AG09309 (cell line): ENCODE measurements at places on chromosomes 6 and 20.

- DNase-seq: no peak
These were observed 354.5 kb downstream of the CBLN4 start for GRCh38 chr20:55650657-55651360.

- DNase-seq: no peak
These were observed 150.8 kb upstream of the RIPOR2 start for GRCh38 chr6:25086500-25087091.

GRCh38 chr6:63567966-63568365, 4.3 kb upstream of the LOC128125822 start:
- no peak for DNase-seq

DNA sequence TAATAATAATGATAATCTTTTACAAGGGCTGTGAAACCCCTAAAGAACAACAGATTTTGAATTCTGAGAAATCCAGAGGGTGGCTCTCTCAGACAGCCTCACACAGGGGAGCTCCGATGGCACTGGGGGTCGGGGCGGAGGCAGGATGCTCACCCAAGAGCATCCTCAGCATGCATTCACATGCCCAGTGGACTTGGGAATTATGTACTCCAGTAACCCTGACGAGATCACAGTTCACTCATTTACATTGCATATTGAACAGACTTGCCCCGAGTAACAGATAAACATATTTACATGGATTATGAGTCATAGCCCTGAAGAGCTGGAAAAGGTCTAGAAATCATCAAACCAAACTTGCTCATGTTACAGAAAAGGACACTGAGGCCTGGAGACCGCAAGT, 482.7 kb upstream of the JARID2 start:
- DNase-seq: peak; percentile 18

DNA sequence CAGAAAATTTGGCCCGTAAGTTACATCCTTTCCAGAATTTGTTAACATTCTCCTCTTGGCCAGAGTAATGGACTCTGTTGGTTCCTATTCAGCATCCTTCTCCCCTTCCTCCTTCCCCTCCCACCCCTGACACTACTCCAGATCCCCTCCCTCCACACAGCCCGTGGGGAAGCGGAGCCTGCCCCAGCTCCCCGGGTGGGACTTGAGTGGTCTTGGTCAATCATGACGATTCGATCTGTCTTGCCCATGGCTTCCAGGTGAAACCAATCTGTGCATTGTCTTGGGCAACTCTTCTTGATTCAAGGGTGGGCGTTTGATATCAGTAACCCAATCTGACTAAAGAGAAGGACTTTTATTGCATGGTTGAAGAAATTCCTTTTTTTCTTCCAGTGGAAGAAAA, 143.9 kb downstream of the ANKRD60 start:
- DNase-seq: no peak

GRCh38 chr6:3294396-3294795, 35.6 kb downstream of the PSMG4 start:
- no peak for DNase-seq

GRCh38 chr20:51667002-51667408, 101.2 kb downstream of the ATP9A start:
- no peak for DNase-seq

DNA sequence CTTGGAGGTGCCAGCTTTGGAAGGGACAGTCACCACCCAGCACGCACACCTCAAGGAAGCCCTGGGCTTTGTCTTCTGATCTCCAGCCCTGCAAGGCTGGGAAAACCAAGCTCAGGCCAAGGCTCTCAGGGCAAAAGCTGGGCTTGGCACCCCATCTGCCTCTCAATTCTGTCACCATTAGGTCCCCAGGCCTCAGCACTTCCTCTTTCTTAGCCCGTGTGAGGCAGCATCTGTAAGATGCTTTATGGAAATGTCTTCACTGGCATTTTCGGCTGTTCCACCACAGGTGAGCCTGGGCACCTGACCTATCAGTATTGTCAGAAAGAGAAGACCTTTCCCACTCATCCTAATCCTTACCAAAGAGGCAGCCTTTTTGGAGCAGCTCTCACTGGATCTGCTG, 24.6 kb downstream of the GMEB2 start:
- DNase-seq: no peak

DNA sequence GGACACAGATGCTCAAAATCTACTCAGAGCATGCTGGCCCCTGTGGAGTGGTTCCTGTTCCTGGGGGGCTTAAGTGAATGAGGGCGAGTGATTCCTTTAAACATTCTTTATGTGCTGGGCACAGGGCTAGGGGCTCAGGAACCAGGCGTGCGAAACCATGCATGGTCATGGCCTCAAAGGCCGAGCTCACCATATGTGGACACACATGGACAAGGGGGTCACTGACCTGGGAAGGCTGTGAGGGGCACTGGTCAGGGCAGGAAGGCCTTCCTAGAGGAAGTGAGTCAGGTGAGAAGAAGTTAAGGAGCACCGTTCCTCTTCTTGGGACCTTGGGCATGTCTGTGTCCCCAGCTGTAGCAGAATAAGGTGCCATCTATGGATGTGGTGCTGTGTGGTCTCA, 74.6 kb upstream of the BHLHE23 start:
- no peak for DNase-seq

DNA sequence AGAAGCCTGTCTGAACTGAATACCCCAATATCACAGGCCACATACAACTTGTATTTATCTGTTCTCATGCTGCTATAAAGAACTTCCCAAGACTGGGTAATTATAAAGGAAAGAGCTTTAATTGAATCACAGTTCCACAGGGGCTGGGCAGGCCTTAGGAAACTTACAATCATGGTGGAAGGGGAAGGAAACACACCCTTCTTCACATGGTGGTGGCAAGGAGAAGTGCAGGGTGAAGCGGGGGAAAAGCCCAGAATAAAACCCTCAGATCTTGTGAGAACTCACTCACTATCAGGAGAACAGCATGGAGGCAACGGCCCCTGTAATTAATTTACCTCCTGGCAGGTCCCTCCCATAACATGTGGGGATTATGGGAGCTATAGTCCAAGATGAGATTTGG, 50.3 kb upstream of the FNDC1 start:
- no peak for DNase-seq

DNA sequence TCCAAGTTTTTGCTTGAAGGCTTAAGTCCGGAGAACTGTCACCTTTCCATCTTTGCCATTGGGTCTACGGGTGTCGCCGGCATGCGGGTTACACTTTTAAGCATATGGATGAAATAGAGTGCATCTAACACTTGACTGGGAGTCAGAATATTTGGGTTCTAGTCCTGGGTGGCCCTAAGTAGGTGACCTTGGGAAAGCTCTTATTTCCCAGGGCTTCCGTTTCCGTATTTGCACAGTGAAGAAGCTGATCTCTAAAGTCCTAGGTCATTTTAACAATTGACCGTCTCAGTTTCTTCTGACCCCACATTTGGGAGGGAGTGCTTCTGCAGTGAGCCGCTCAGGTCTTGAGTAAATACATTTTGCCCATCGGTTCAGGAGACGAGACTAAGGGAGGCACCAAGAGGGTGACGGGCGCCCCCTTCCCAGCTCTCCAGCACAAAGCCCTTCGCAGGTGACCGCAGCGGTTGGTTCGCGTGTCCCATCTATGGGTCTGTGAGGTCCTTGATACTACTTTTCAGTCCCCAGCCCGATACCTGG, 651 bp upstream of the BLTP3A start:
- DNase-seq: no peak

DNA sequence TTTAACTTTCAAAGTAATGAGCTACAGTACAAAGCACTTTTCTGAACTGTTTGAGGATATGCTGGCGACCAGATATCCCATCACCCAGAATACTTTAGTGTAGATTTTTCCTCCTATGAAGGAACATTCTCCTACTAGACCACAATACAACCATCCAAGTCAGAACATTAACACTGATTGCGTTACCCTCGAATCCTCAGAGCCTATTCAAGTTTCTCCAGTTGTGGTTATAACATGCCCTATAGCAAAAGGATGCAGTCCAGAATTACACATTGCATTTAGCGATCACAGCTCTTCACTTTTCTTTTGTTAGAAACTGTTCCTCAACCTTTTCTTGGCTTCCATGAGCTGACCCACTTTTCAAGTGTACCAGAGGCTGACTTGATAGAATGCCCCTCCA, 87.4 kb upstream of the SOX4 start:
- no peak for DNase-seq

GRCh38 chr20:25203871-25204320, 8.4 kb downstream of the ENTPD6 start:
- DNase-seq: no peak

GRCh38 chr6:114605656-114606055, 262.8 kb upstream of the HS3ST5 start:
- DNase-seq: no peak

- no peak for DNase-seq
These were observed 18.3 kb upstream of the ASF1A start for GRCh38 chr6:118875672-118876071.

DNA sequence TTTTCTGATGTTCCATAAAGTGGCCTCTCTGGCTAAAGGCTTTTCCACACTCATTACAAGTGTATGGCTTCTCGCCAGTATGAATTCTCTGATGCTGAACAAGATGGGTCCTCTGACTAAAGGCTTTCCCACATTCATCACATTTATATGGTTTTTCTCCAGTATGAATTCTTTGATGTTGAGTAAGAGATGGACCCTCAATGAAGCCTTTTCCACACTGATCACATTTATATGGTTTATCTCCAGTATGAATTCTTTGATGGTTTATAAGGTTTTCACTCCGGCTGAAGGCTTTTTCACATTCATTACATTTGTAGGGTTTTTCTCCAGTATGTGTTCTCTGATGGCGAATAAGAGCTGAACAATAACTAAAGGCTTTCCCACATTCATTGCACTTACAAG, 20.4 kb downstream of the ZNF184 start:
- no peak for DNase-seq

DNA sequence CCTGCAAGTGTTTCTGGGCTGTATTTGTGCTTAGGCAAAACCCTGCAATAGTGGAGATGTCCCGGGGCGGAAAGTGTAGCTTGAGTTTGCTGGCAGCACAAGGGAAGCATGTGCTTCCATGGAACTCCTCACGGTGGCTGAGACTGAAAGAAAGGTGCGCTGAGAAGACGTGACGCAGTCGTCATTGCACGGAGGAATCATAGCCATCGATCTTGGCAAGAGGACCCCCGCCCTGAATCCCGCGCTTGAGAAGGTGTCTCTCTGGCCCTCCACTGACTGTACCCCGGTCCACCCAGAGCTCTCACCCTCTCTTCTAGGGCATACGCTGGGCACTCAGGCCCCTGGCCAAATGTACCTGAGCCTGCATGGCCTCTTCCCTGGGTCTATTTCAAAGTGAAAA, 1081.8 kb upstream of the DEFB115 start:
- DNase-seq: no peak

GRCh38 chr6:143222310-143222709, 161.6 kb downstream of the AIG1 start:
- no peak for DNase-seq

- DNase-seq: no peak
These were observed 2.2 kb downstream of the ASIP start for GRCh38 chr20:34243377-34243776.

GRCh38 chr6:26251354-26252076, 113.5 kb upstream of the BTN3A2 start:
- DNase-seq: no peak

DNA sequence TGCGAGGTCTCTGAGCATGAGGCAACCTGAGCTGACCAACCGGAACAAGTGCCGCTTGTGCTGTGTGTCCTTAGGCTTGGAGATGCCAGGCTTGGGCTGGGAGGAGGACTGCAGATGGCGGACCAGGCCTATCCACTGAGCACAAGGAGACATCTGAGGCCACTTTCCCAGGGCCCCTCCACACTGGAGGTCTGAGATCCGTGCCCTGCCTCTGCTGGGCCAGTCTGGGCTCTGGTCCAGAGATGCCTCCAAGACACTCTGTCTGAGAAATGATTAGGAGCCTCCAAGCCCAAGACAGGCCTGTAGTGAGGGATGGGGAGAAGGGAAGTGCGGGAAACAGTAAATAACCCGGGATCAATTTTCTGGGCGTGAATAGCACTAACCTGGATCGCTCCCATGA, 3.0 kb upstream of the MLN start:
- DNase-seq: no peak

DNA sequence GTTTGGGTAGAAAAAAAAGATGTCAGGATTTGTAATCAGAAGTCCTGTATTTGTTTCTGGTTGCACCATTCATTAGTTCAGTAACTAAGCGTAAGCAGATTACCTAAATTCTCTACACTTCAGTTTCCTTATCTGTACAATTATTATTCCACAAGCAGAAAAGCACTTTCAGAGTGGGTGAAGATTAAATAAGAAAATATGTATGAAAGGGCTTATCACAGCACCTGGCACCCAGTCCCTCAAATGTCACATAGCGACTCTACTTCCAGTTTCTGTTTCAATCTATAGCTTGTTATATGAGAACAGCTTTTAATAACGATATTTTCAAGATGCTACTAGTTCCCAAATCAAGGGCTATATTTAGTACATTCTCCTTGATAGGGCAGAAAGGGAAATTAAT, 31.4 kb downstream of the RGS17 start:
- DNase-seq: no peak

DNA sequence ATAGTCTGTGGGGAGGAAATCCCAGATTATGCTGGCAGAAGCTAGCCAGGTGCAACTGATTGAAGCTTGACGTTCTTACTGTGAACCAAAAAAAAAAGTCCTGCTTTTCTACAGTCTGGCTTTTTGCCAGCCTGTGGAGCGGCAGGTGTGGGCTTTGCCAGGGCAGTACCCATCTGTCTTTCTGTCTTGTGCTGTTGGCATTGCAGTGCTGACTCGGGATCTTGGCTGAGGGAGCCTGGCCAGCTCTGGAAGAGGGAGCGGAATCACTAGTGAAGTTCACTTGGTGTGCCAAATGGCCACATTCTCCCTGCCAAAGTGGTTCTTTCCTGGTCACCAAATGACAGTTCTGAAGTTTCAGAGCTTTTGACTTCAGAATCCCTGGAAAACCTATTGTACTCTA, 5.0 kb downstream of the KIF3B start:
- DNase-seq: no peak

GRCh38 chr6:31332637-31333602, 24.1 kb downstream of the HLA-B start:
- no peak for DNase-seq

DNA sequence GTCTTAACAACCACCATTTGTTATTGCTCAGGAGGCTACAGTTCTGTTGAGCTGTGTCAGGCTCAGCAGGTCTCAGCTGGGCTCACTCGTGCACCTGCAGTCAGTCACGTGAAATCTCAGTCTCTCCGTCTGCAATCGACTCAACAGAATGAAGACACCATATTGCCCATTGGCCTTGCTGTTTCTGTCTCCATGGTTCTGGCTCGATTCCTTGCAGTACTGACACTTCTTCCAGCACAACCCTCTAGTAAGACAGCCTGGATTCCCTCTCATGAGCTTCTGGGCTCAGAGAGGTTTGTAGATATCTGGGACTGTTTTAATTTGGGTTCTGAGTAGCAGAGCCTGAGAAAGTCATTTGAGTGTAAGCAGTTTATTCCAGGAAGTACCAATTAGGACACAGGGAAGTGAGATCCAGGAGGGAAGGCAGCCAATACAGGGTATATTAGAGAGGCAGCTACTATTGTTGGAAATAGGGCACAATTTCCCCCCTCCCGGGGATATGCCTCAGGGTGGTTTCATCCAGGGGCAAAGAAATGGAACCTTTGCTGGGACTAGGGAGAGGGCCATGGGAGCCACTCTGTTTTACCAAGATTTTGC, 87.4 kb upstream of the RALGAPA2 start:
- DNase-seq: no peak
